PC-3 (cell line): ENCODE measurements at places on chromosomes 12 and 14.

GRCh38 chr12:5318874-5319273, 113.0 kb upstream of the NTF3 start:
- H3K36me3 ChIP-seq = no peaks in the 10 kb centered on the region
- H3K4me3 ChIP-seq = no peak overlapping the region
- H3K27me3 ChIP-seq = no peaks in the 10 kb centered on the region
- H3K4me1 ChIP-seq = no peaks in the 10 kb centered on the region
- peak; percentile 31 for DNase-seq
- no peak overlapping the region for H3K27ac ChIP-seq

- H3K36me3 ChIP-seq = no peaks in the 10 kb centered on the region
- no peaks in the 10 kb centered on the region for H3K4me1 ChIP-seq
- H3K4me3 ChIP-seq = no peak overlapping the region
- H3K27ac ChIP-seq = no peak overlapping the region
- DNase-seq = no peak
These were observed 200.2 kb downstream of the EXOC5 start for GRCh38 chr14:57068511-57068910.

GRCh38 chr12:87074781-87075180, 818.6 kb upstream of the MGAT4C start:
- no peaks in the 10 kb centered on the region for H3K36me3 ChIP-seq
- H3K4me1 ChIP-seq = no peaks in the 10 kb centered on the region
- H3K4me3 ChIP-seq = no peak overlapping the region

- no peaks in the 10 kb centered on the region for H3K36me3 ChIP-seq
- H3K27ac ChIP-seq = no peak overlapping the region
- no peaks in the 10 kb centered on the region for H3K4me1 ChIP-seq
- no peak overlapping the region for H3K4me3 ChIP-seq
These were observed 230.9 kb upstream of the ARID2 start for GRCh38 chr12:45498645-45499044.
